ENCODE measurements at places on chromosomes 3 and 15. TPM values are rescaled to one million over a fixed set of nuclear protein-coding genes. Genes with fewer than 3 reads are reported as not detected.

- H3K36me3 ChIP-seq, result no peaks in the 10 kb centered on the region
- H3K27ac ChIP-seq, result no peak overlapping the region
- no peaks in the 10 kb centered on the region for H3K27me3 ChIP-seq
- H3K4me3 ChIP-seq, result peak overlapping the region; percentile 98
- DNase-seq, result no peak
Observed at GRCh38 chr3:196288141-196288460, 575 bp upstream of the PCYT1A start.

GRCh38 chr15:62782896-62783295, 259.7 kb upstream of the TPM1 start:
- DNase-seq, result no peak
- no peaks in the 10 kb centered on the region for H3K36me3 ChIP-seq
- H3K27me3 ChIP-seq, result no peaks in the 10 kb centered on the region
- peaks cover 11% of the 10 kb centered on the region for H3K4me1 ChIP-seq
- no peak overlapping the region for H3K4me3 ChIP-seq
- no peak overlapping the region for H3K27ac ChIP-seq

GHSR gene
- total RNA-seq, result not detected

DNA sequence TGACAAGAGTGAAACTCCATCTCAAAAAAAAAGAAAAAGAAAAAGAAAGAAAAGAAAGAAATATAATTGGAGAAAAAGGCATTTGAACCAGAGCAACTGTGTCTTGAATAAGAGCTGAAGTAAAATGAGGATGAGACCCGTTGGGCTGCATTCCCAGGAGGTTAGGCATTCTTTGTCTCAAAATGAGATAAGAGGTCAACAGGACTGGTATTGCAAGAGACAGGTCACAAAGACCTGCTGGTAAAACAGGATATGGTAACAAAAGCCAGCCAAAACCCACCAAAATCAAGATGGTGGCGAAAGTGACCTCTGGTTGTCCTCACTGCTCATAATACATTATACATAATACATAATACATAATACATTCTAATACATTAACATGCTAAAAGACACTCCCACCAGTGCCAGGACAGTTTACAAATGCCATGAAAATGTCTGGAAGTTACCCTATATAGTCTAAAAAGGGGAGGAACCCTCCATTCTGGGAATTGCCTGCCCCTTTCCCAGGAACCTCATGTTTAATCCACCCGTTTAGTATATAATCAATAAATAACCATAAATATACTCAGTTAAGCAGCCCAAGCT, 8.6 kb upstream of the TIPIN start:
- H3K27me3 ChIP-seq, result no peaks in the 10 kb centered on the region
- H3K4me3 ChIP-seq, result no peak overlapping the region
- H3K27ac ChIP-seq, result no peak overlapping the region
- peaks cover 5% of the 10 kb centered on the region for H3K4me1 ChIP-seq
- no peak for DNase-seq
- H3K36me3 ChIP-seq, result no peaks in the 10 kb centered on the region

GRCh38 chr3:140006331-140006730, 71.3 kb downstream of the CLSTN2 start:
- no peaks in the 10 kb centered on the region for H3K27me3 ChIP-seq
- H3K27ac ChIP-seq, result no peak overlapping the region
- no peak for DNase-seq
- no peaks in the 10 kb centered on the region for H3K36me3 ChIP-seq
- no peaks in the 10 kb centered on the region for H3K4me1 ChIP-seq

GRCh38 chr15:70094690-70095311, 2.9 kb downstream of the TLE3 start:
- peaks cover 4% of the 10 kb centered on the region for H3K36me3 ChIP-seq
- no peak overlapping the region for H3K27ac ChIP-seq
- H3K4me3 ChIP-seq, result peak overlapping the region; percentile 100
- H3K27me3 ChIP-seq, result peaks cover 41% of the 10 kb centered on the region
- DNase-seq, result no peak

DNA sequence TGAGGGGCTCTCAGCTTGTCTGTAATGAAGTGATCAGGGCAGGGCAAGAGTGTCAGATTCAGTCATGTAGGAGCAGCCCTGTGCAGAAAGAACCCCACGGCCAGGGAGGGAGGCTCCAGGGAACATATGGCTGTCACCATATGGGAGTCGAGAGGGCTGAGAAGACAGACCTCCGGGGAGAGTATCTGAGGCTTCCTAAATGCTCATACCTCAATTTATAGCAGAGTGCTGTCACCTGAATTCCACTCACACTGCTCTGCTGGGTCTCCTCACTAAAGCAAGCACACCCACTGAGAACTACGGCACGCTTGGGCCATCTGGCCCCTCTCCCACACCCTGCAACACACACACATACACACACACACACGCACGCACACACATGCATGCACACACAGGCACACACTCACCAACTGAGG, 92.3 kb upstream of the TJP1 start:
- H3K27me3 ChIP-seq, result no peaks in the 10 kb centered on the region
- H3K36me3 ChIP-seq, result no peaks in the 10 kb centered on the region
- peak overlapping the region; percentile 9 for H3K4me3 ChIP-seq

GRCh38 chr15:90036343-90036742, 35.2 kb downstream of the ZNF710 start:
- no peaks in the 10 kb centered on the region for H3K36me3 ChIP-seq
- H3K4me1 ChIP-seq, result peaks cover 84% of the 10 kb centered on the region
- peak overlapping the region; percentile 63 for H3K4me3 ChIP-seq
- peak overlapping the region; percentile 97 for H3K27ac ChIP-seq

DNA sequence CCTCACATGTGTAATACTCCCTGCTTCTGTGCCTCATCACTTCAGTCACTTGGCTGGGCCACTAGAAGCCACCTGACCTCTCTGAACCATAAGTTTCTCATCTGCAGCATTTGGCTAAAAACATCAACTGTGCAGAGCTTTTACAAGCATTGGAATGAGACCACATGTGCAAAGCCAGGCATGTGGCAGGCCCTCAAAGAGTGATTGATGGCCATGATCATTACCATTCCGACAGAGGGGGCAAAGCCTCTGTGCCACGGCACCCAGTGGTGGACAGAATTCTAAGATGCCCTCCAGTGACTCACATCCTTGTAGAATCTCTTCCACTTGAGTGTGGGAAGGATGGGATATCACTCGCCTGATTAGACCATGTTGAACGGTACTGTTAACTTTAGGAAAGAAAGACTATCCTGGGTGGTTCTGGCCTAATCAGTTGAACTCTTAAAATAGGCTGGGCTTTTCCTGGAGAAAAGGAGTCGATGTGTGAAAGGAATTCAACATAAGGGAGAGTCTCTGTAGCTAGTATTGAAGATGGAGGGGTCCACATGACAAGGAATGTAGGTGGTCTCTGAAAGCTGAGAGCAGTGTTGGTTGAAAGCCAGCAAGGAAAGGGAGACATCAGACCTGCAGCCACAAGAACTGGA, 13.5 kb downstream of the CDCP1 start:
- H3K36me3 ChIP-seq, result no peaks in the 10 kb centered on the region
- H3K4me1 ChIP-seq, result no peaks in the 10 kb centered on the region
- H3K27me3 ChIP-seq, result no peaks in the 10 kb centered on the region
- no peak overlapping the region for H3K27ac ChIP-seq

GRCh38 chr3:30260762-30261161, 345.6 kb upstream of the TGFBR2 start:
- peaks cover 7% of the 10 kb centered on the region for H3K36me3 ChIP-seq
- H3K27me3 ChIP-seq, result no peaks in the 10 kb centered on the region
- no peak overlapping the region for H3K4me3 ChIP-seq
- DNase-seq, result no peak
- no peak overlapping the region for H3K27ac ChIP-seq
- peaks cover 5% of the 10 kb centered on the region for H3K4me1 ChIP-seq

GRCh38 chr15:60344987-60345386, 52.8 kb downstream of the ANXA2 start:
- H3K27ac ChIP-seq, result no peak overlapping the region
- no peaks in the 10 kb centered on the region for H3K27me3 ChIP-seq
- H3K36me3 ChIP-seq, result peaks cover 5% of the 10 kb centered on the region
- no peak for DNase-seq
- no peaks in the 10 kb centered on the region for H3K4me1 ChIP-seq
- no peak overlapping the region for H3K4me3 ChIP-seq

C3orf20 gene
- total RNA-seq, result not detected

DNA sequence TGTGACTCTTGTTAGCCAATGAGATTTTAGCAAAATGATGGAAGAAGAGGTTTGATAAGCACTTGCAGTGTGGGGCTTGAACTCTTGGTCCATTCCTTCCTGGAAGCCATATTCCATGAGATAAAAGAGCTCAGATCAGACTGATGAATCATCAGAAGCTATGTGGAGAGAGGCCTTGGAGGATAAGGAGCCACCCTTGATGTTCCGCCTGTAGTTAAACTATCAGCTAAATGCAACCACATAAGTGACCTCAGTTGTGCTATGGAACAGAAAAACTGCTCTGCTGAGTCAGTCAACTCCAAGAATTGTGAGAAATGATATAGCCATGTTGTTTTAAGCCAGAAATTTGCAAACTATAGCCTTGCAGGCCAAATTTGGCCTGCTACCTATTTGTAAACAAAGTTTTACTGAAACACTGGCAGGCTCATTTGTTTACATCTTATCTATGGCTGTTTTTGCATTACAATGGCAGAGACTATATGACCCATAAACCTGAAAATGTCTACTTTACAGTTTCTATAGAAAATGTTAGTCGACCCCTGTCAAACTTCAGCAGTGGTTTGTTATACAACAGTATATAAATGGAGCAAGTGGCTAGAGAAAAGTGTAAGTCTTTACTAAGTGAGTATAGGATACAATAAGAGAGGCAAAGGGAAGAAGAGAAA, 27.6 kb upstream of the GAP43 start:
- no peak for DNase-seq
- H3K27ac ChIP-seq, result no peak overlapping the region
- no peaks in the 10 kb centered on the region for H3K27me3 ChIP-seq
- no peak overlapping the region for H3K4me3 ChIP-seq

DNA sequence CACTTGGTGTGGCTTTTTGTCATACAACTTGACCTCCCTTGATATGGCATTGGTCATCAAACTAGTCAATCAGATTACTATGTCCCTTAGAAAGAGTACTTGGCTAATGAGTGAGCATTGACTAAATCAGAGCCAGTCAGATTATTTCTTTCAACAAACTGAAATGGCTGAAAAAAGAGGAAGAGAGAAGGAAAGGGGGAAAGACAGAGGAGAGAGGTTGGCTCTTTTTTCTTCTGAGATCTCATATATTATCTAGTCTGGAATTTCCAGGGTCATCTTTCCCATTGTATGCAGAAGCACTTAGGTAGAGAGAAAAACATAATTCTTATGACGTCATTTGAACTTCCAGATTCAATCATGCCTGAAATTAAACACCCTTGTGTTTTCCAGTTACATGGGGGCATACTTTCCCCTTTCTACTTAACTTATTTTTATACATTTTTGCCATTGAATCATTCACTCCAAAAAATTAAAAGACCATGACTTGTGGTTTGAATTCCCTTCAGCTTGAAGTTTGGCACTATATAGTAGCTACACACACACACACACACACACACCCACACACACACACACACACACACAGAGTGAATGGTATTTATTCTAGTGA, 387.8 kb downstream of the LSAMP start:
- no peak overlapping the region for H3K27ac ChIP-seq
- H3K36me3 ChIP-seq, result no peaks in the 10 kb centered on the region
- no peak overlapping the region for H3K4me3 ChIP-seq
- no peaks in the 10 kb centered on the region for H3K27me3 ChIP-seq
- DNase-seq, result no peak

- no peaks in the 10 kb centered on the region for H3K27me3 ChIP-seq
- H3K27ac ChIP-seq, result no peak overlapping the region
- H3K4me3 ChIP-seq, result no peak overlapping the region
Observed at GRCh38 chr3:152040319-152040718, 166.9 kb downstream of the SUCNR1 start.

DNA sequence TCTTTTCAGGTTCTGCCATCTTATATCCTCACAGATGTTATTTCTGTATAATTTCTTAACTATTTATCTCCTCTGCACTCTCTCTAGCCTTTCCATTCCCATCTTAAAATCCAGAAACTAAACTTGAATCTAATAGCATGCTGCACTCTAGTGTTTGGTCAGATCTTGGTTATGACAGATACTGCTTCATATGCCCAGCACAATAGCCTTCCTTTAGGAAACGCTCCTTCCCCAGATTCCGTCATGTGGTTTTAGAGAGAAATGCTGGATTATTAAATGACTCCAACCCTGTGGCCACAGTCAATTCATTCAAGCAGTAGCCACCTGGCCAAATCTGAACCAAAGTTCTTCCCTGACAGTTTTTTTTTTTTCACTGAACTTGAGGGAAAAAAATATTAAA, 19.4 kb downstream of the RASGRP1 start:
- no peak overlapping the region for H3K27ac ChIP-seq
- H3K36me3 ChIP-seq, result no peaks in the 10 kb centered on the region
- H3K27me3 ChIP-seq, result no peaks in the 10 kb centered on the region
- no peak overlapping the region for H3K4me3 ChIP-seq
- no peak for DNase-seq

- no peak for DNase-seq
- H3K27me3 ChIP-seq, result no peaks in the 10 kb centered on the region
- peak overlapping the region; percentile 16 for H3K27ac ChIP-seq
- H3K4me3 ChIP-seq, result no peak overlapping the region
- H3K36me3 ChIP-seq, result no peaks in the 10 kb centered on the region
Observed at GRCh38 chr3:127747751-127748521, 74.4 kb downstream of the MGLL start.

- peak; percentile 60 for DNase-seq
- H3K4me3 ChIP-seq, result peak overlapping the region; percentile 100
- peaks cover 69% of the 10 kb centered on the region for H3K4me1 ChIP-seq
Observed at GRCh38 chr15:70096215-70097062, 1.3 kb downstream of the TLE3 start.

GRCh38 chr15:45150481-45150880, 20.7 kb downstream of the DUOX1 start:
- DNase-seq, result no peak
- no peaks in the 10 kb centered on the region for H3K4me1 ChIP-seq
- H3K36me3 ChIP-seq, result no peaks in the 10 kb centered on the region

DNA sequence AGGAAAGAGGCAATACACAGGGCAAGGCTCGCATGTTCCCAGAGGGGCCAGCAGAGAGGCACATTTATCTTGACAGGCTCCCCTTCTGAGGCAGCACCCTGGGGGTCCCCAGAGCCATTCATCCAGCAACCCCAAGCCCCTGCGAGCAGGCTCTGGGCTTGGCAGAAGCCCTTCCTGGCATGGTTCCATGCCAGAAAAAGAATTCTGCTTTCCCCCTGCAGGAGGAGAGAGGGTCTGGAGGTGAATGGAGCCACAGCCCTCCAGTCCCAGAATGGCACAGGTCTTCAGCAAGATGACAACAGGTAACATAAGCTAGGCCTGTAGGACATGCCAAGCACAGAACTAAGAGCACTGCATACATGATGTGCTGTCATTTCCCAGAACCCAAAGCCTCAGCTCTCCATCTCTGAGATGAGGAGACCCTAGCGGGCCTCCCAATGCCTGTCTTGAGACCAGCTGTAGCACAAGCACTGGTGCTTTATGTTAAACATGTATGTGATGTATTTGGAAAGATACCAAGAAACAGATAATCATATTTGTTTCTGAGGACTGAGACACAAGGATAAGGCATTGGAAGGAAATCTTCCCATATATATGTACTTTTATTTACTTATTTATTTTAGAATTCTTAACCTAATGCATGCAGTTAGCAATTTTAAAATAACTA, 121.6 kb downstream of the ALDH1A2 start:
- no peak overlapping the region for H3K27ac ChIP-seq
- no peak for DNase-seq
- H3K36me3 ChIP-seq, result no peaks in the 10 kb centered on the region
- no peaks in the 10 kb centered on the region for H3K4me1 ChIP-seq
- H3K4me3 ChIP-seq, result no peak overlapping the region

GRCh38 chr3:46558184-46559043, 7.7 kb downstream of the LRRC2 start:
- peaks cover 66% of the 10 kb centered on the region for H3K27me3 ChIP-seq
- H3K36me3 ChIP-seq, result no peaks in the 10 kb centered on the region
- peaks cover 9% of the 10 kb centered on the region for H3K4me1 ChIP-seq
- H3K4me3 ChIP-seq, result peak overlapping the region; percentile 75

All from neural crest cell (in vitro differentiated cells).